ENCODE measurements at places on chromosomes 6 and 20.

DNA sequence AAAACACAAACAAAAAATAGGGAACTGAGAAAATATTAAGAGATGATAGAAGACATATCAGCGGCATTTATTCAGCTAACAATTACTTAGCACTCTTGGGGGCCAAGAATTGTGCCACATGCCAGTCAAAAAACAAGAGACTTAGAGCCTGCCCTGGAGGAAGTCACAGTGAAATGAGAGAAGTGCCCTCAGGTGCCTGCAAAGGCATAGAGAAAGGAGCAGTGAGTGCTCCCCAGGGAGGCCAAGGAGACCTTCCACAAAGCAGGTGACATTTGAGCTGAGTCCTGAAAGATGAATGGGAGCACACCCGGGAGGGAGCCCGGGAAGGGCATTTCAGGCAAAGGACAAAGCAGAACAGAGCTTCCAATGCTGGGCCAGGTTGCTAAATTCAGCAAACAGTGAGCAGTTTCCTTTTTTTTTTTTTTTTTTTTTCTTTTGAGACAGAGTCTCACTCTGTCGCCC is 184.7 kb upstream of the JARID2 start:
- DNase-seq: no peak

DNA sequence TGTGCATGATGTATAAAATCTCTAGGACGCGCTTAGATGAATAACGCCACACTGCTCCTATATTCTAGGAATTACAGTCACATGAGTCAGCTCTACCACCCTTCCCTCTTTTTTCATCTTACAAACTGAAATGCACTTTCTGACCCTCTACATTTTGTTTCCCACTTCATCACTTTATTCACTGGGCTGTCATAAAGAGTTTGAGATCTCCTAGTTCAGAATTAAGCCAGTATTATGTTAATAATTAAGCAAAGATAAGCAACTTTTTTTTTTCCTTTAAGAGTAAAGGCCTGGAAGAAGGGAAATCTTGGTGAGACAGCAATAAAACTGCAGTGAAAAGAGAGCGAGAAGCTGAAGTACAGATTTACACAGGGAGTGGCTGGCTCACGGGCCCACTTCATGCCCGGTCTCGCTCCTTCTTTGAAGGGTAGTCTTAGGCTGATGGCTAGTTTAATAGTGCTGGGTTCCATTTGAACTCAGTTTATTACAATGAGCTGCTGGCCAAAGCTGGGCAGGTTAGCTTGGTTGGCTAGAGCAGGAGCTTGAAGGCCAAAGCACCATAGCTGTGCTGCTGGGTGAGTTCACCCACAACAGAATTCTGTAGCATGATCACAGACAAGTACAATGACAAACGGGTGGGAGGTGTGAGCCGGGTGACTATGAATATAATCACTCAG is 110.6 kb downstream of the MAP7 start:
- no peak for DNase-seq

DNA sequence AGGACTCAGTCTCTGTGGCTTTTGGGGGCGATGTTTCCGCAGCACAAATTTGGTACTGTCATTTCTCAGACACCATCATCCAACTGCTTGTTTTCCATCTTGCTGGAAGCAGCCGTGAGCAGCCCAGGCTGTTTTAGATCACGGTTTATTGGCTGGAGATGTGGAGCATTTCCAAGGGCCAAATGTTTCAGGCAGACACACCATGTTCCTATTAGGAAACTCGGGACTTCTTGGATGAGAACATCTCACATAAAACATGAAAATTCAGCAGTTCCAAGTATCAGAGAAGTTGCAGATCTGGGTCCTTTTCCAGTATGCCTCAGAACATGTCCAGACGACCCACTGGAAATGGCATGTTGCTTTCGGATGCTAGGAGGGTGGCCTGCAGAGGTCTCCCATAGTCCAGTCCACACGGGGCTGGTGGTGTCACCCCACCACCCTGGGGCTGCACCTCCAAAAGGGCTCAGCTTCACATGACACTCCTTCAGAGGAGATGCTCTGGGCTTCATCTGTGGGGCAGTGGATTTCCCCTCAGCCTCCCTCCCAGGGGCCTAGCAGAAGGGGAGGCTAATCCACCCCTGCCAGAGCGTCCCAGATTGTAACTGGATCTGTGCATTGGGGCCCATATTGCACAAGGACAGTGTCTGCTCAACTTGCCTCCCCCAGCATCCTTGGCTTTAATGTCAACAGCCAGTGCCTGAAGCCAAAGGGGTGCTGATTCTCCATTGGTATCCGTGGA is 176.3 kb downstream of the SCP2D1 start:
- no peak for DNase-seq

- no peak for DNase-seq
Observed at GRCh38 chr6:35668744-35669450, 19.8 kb downstream of the FKBP5 start.

GRCh38 chr20:36883977-36884535 is 8.1 kb downstream of the TLDC2 start:
- no peak for DNase-seq

GRCh38 chr6:14217728-14218518 is 100.4 kb downstream of the CD83 start:
- DNase-seq: no peak

DNA sequence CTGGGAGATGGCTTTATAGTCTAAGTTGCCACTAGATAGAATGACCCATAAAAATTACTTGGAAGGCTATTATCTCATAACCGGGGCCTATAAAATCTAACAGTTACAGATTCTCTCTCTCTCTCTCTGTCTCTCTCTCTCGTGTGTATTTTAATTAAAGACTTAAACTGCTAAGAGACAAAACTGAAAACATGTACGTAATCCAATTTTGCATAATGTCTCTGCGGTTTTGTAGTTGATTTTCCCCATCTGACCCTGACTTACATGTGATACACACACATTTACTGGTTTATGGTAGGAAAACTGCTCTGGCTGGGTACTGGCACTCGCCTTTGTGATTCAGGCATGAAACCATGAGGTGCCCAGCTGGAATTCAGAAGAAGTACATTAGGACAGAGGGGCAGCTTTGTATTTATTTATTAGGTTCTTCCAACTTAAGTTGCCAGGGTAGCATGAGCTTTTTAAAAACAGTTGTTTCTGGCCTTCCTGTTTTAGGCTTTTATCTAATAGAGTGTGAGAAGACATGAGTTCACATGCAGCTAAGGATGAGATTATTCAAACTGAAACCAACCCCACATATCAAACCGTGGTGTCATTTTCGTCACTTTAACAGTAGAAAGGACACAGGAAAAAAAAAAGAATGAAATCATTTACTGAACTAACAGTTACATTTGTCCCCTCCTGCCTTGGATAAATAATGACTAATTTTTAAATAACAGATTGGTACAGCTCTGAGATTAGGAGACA is 182.5 kb downstream of the GMPR start:
- no peak for DNase-seq
